ENCODE measurements at places on chromosomes 12 and 14.

- H3K27me3 ChIP-seq, result peaks cover 50% of the 10 kb centered on the region
- H3K4me3 ChIP-seq, result no peak within 1 kb of the TSS
- no peaks in the 10 kb centered on the region for H3K36me3 ChIP-seq
- no peaks in the 10 kb centered on the region for H3K4me1 ChIP-seq
- DNase-seq, result peak; percentile 35
These were observed at the start of gene RGS6 for GRCh38 chr14:71932229-71932981. Gene RGS6, plus strand, starts transcription at chr14:71932429.

DNA sequence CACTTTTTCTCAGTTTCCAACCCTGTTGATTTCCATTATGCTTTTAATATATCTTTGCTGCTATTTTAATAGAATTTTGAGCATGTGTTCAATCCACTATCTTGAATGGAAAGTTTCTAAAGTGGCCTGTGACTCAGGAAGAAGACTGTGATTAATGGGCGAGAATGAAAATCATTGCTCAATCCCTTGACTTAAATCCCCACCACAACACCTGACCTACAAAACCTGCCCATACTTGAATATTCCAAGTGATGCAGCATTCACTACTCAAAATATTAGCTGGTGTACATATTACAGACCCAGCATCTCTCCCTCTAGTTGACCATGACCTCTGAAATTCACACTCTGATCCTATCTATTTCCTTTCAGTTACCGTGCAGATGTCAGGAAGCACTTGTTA lies 1.3 kb upstream of the OAS3 start:
- peak; percentile 87 for DNase-seq
- H3K27me3 ChIP-seq, result no peaks in the 10 kb centered on the region
- H3K4me1 ChIP-seq, result peaks cover 33% of the 10 kb centered on the region

GRCh38 chr12:52183544-52183910 lies 8.3 kb downstream of the KRT80 start:
- no peak overlapping the region for H3K4me3 ChIP-seq
- no peaks in the 10 kb centered on the region for H3K27me3 ChIP-seq
- H3K4me1 ChIP-seq, result peaks cover 53% of the 10 kb centered on the region
- no peaks in the 10 kb centered on the region for H3K36me3 ChIP-seq
- peak; percentile 75 for DNase-seq

GRCh38 chr12:80763874-80764273 lies 47.2 kb downstream of the MYF5 start:
- no peaks in the 10 kb centered on the region for H3K4me1 ChIP-seq
- no peak overlapping the region for H3K27ac ChIP-seq
- peaks cover 65% of the 10 kb centered on the region for H3K27me3 ChIP-seq
- peak; percentile 56 for DNase-seq

DNA sequence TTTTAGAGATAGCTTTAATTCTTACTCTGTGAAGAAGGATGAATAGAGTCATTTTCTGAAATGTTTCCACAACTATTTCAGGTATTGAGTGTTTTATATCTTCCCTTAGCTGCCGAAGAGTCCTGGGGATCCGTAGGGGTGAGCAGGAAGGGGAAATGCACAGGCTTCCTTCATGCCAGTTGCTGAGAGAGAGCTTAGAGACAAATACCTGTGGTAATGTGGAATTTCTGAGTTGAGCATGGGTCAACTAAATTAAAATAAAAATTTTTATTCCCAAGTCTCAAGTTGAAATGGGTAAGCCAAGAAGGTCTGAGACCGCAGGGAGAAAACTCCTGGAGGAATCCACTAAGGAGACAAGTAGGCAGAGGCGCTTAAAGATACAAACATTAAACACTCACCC lies 185.7 kb downstream of the DAD1 start:
- no peaks in the 10 kb centered on the region for H3K36me3 ChIP-seq
- no peak for DNase-seq
- no peaks in the 10 kb centered on the region for H3K4me1 ChIP-seq
- H3K4me3 ChIP-seq, result no peak overlapping the region
- no peak overlapping the region for H3K27ac ChIP-seq

DNA sequence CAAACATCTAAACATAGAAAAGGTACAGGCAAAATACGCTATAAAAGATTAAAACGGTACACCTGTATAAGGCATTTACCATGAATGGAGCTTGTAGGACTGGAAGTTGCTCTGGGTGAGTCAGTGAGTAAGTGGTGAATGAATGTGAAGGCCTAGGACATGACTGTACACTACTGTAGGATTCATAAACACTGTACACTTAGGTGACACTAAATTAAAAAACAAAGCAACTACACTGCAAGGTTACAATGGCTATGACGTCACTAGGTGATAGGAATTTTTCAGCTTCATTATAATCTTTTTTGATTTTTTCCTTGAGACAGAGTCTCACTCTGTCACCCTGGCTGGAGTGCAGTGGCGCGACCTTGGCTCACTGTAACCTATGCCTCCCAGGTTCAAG lies 269.2 kb downstream of the KSR2 start:
- no peak overlapping the region for H3K4me3 ChIP-seq
- H3K36me3 ChIP-seq, result no peaks in the 10 kb centered on the region
- no peaks in the 10 kb centered on the region for H3K4me1 ChIP-seq
- no peaks in the 10 kb centered on the region for H3K27me3 ChIP-seq

GRCh38 chr14:71606064-71606463 lies 326.2 kb upstream of the RGS6 start:
- H3K27me3 ChIP-seq, result no peaks in the 10 kb centered on the region
- H3K27ac ChIP-seq, result no peak overlapping the region
- no peaks in the 10 kb centered on the region for H3K4me1 ChIP-seq
- no peak overlapping the region for H3K4me3 ChIP-seq
- no peaks in the 10 kb centered on the region for H3K36me3 ChIP-seq
- no peak for DNase-seq

GRCh38 chr14:32043624-32044023 lies 33.5 kb upstream of the ARHGAP5 start:
- H3K4me1 ChIP-seq, result peaks cover 6% of the 10 kb centered on the region
- no peak for DNase-seq
- H3K36me3 ChIP-seq, result no peaks in the 10 kb centered on the region
- no peak overlapping the region for H3K27ac ChIP-seq
- H3K4me3 ChIP-seq, result no peak overlapping the region
- H3K27me3 ChIP-seq, result no peaks in the 10 kb centered on the region

GRCh38 chr14:68082698-68083291 lies 263.2 kb downstream of the RAD51B start:
- peaks cover 6% of the 10 kb centered on the region for H3K4me1 ChIP-seq
- DNase-seq, result peak; percentile 15

DNA sequence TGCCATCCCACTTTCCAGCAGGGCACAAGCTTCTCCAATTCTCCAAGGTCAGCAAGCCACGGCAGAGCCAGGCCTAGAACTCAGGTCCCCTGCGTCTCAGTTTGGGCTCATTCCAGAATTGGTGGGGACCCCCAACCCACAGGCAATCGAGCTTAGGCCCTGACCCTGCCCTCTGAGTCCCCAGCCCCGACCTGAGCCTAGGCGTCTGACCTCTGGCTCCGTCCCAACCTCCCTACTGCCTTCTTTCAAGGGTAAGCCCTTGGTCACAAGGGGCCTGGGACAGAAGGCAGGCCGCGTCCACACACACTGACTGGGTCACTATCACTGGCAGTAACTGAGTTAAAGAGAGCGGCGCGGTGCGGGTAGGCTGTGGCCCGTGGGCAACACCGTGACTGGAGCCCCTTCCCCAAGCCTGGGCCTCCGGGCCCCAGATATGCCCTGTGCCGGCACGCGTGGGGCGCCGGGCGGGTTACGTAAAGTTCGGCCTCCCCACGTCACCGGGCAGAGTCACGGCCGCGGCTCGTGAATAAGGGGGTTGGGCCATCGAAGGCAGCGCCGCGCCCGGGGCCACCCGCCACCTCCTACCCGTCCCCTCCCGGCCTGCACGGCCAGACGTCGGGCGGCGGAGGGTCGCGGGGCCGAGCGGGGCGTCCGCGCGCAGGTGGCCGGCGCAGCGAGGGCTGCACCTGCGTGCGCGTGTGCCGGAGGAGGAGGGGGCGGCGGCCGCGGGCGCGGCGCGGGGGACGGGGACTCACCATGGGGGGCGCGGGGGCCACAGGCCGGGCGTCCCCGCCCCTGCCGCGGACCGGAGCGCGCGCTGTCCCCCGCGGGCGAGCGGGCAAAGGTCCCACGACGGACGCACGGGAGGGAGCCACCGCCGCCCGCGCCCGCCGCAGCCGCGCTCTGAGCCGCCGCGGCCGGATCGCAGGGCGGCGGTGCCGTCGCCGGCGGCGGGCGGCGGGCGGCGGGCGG lies 516 bp downstream of the ANKRD9 start:
- H3K4me1 ChIP-seq, result no peaks in the 10 kb centered on the region
- H3K4me3 ChIP-seq, result peak overlapping the region; percentile 72

All from MCF 10A (cell line).